ENCODE measurements at places on chromosomes 16 and 17. TPM values are rescaled to one million over a fixed set of nuclear protein-coding genes. Genes with fewer than 3 reads are reported as not detected.

GRCh38 chr17:49967621-49968404 lies 1.2 kb upstream of the DLX4 start:
- DNase-seq: no peak
- peak overlapping the region; percentile 63 for H3K4me3 ChIP-seq
- H3K36me3 ChIP-seq: no peaks in the 10 kb centered on the region
- no peak overlapping the region for H3K27ac ChIP-seq

DNA sequence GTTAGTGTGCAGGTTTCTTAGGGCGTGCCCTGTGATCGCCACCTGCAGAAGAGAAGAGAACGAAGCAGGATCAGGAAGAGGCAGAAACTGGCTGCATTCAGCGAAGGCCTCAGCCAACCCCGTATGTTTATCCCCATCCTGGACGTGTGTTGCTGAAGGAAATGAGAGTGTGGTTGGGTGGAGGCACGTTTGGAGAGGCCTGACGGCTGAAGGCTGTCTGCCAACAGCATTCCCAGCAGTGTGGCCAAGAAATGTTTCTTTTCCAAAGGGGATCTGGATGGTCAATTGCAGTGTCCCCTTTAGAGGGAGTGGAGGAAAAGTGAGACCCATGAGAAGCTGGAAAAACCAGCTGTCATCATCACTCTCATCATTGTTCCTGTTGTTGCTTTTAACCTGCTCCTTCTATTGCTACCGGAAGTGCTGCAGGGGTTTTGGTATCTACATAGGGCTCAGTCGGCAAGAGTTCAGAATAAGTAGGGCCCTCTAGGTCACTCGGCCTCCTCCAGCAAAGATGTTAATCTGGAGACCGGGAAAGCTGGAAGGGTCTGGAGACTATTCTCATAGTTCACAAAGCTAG lies 46.5 kb upstream of the SLC47A1 start:
- H3K4me3 ChIP-seq: no peak overlapping the region
- no peaks in the 10 kb centered on the region for H3K27me3 ChIP-seq
- H3K36me3 ChIP-seq: no peaks in the 10 kb centered on the region

The NPIPA1 gene
- 116 TPM for total RNA-seq

GRCh38 chr17:51435641-51436091 lies 175.3 kb downstream of the UTP18 start:
- H3K27ac ChIP-seq: no peak overlapping the region
- DNase-seq: peak; percentile 79
- H3K27me3 ChIP-seq: no peaks in the 10 kb centered on the region
- H3K4me1 ChIP-seq: peaks cover 15% of the 10 kb centered on the region
- H3K36me3 ChIP-seq: peaks cover 4% of the 10 kb centered on the region

DNA sequence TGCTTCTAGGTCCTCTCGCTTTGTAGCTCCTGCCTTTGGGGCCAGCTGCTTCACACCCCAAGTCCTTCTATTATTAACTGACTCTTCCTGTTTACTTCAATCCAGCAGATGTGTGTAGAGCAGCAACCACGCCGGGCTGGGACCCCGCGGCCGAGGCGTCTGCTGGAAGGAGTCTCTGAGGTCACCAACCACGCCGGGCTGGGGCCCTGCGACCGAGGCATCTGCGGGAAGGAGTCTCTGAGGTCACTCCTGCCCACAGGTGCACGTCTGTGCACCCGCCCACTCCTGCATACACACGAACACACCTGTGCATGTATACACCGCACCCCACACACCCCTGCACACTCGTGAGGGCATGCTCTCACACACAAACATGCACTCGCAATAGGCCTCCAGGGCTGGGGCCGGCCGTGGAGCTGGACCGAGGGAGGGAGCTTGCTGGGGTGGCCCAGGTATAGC lies 7.8 kb upstream of the TEX19 start:
- H3K27ac ChIP-seq: no peak overlapping the region
- H3K36me3 ChIP-seq: no peaks in the 10 kb centered on the region
- no peaks in the 10 kb centered on the region for H3K4me1 ChIP-seq
- DNase-seq: peak; percentile 11

GRCh38 chr16:7140899-7141298 lies 191.7 kb upstream of the RBFOX1 start:
- H3K27me3 ChIP-seq: peaks cover 20% of the 10 kb centered on the region
- H3K27ac ChIP-seq: no peak overlapping the region
- DNase-seq: no peak
- H3K36me3 ChIP-seq: peaks cover 88% of the 10 kb centered on the region

DNA sequence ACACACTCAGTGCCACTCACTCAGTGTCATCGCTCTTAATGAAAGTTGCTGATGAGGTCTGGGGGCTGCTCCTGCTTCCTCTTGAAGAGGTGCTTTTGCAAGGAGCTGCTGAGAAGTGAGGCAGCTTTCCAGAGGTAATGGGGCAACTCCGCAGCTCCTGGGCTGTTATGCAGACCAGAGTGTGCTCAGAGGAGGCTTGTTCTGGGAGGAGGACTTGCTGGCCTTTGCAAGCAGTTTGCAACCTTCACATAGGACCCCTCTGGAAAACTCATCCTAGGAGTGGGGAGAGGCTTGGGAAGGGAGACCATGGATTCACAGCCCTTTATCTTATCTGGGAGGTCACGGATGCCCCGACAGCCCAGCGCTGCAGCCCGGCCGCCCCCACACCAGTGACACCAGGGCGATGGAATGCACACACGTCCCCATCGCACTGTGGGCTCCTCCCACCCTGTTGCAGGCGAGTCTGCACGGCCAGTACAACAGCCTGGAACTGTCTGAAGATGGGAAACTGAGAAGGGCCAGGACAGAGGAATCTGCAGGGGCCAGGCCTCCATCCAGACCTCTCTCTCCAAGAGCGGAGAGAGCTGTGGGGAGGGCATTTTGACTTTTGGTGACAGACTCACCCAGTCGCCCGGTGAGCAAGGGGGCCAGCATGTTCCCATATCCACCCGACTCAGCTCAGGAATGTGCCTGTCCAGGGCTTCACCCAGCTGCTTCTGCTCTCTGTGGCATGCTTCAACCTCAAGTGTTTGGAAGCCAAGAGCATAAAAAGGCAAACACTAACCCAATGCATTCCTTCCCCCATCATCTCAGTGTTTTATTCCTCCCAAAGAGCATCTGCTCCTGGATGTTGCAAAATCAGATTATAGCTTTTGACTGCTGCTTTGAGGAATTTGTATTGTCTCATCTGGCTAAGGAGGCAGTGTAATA lies 78.6 kb upstream of the ZNF469 start:
- no peaks in the 10 kb centered on the region for H3K4me1 ChIP-seq
- no peak overlapping the region for H3K27ac ChIP-seq
- H3K36me3 ChIP-seq: peaks cover 15% of the 10 kb centered on the region
- no peak for DNase-seq

Data from WTC11 (cell line).